ENCODE measurements at places on chromosomes 5 and 9.

GRCh38 chr9:136311051-136312008, 7.4 kb upstream of the CCDC187 start:
- peak; percentile 46 for DNase-seq

GRCh38 chr9:31135567-31135966, 1248.9 kb upstream of the ACO1 start:
- no peak for DNase-seq

- peak; percentile 54 for DNase-seq
Measured at GRCh38 chr5:141512911-141513626, 24.2 kb downstream of the PCDHGC5 start.

DNA sequence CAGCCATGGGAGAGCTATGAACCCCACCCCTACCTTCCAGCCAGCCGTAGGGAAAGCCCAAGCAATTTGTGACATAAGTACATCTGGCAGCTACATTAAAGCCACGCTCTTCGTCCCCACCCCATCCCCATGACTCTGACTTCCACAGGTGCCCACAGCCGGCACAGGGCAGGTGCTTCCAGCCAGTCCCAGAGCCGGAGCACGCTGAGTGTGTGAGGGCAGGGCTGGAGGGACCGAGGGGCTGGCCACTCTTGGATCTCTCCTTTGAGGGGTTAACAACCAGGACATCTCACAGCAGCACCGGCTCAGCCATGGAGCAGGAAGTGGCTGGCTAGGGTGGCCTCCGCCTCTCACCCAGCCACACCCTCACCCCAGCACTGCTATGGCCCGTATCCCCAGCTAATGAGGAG, 2.4 kb upstream of the FAM78A start:
- DNase-seq = peak; percentile 58

DNA sequence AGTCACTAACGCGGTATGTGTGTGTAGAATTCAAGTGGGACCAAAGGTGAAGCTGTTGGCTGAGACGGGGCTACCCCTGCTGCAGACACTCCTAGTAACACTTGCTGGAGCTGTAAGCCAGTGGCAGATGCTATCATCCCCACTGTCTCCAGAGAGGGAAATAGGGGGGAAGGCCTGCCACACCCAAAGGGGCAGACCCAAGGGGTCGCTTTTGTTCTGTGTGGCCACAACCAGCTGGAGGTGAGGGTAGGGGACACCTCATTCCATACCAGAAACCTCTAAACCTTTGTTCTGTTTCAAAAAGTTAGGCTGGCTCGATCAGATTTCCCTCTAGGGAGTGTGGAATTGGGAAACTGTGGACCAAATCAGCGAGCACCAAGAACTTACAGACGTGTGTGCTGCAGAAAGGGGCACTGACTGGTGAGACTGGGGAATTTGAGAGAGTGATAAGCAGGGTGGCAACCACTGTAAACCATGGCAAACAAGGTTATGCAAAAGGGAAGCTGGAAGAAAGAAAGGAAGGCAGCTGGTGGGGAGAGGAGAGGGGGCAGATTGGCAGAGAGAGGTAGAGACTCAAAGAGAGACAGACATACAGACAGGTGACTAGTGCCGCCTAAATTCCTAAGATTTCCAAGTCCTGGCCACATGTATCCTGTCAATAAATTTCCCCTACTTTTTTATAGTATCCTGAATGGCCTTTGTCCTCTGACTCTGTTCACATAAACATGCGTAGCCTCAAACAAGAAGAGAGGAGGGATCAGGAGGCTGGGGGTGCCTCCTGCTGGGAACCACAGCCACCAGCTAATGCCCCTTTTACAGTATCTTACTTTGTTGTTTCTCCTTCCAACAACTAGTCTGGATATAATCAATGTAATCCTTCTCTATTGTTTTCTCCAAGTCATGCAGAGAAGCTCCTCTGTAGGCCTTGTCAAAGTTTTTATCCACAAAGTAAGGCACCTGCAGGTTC, 15.6 kb upstream of the SPATA24 start:
- peak; percentile 32 for DNase-seq

- no peak for DNase-seq
Measured at GRCh38 chr9:14186096-14186495, 127.8 kb downstream of the NFIB start.

GRCh38 chr5:33892620-33893137, 889 bp upstream of the ADAMTS12 start:
- DNase-seq = no peak

GRCh38 chr9:94167376-94167890, 83.2 kb downstream of the PTPDC1 start:
- no peak for DNase-seq
